ENCODE measurements at places on chromosomes 6 and 20.

DNA sequence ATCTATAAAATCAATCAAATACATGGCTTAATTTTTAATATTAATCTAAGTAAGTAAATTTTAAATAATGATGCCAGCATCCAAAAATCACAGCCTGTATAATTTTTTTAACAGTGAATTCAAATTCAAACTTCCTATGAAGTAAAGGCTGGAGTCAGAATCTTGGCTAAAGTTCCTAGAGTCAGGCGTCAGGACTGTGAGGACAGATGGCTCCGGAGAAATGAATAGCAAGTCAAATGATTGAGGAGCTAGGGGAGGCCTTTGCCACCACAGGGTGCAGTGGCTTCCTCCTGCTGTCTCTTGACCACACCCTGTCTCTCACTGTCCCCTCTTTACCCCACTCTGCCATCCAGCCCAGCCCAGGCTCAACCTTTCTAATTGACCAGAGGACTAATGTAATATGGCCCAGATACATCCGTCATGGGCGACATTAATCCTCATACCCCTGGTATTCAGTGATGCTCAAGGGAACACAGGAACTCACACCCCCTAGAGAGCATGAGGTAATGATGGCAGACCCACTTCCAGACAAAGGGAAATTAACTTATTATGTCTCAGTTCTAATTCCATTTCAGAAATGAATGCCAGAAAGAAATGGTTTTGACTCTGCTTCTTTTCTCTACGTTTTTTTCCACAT is 53.4 kb downstream of the OPRM1 start:
- no peak for DNase-seq

- DNase-seq = no peak
These were observed 49.5 kb downstream of the EPB41L2 start for GRCh38 chr6:131013495-131013894.

GRCh38 chr6:3654436-3654835 is 97.1 kb downstream of the PXDC1 start:
- DNase-seq = no peak

GRCh38 chr6:3288711-3289663 is 30.2 kb downstream of the PSMG4 start:
- DNase-seq = no peak

DNA sequence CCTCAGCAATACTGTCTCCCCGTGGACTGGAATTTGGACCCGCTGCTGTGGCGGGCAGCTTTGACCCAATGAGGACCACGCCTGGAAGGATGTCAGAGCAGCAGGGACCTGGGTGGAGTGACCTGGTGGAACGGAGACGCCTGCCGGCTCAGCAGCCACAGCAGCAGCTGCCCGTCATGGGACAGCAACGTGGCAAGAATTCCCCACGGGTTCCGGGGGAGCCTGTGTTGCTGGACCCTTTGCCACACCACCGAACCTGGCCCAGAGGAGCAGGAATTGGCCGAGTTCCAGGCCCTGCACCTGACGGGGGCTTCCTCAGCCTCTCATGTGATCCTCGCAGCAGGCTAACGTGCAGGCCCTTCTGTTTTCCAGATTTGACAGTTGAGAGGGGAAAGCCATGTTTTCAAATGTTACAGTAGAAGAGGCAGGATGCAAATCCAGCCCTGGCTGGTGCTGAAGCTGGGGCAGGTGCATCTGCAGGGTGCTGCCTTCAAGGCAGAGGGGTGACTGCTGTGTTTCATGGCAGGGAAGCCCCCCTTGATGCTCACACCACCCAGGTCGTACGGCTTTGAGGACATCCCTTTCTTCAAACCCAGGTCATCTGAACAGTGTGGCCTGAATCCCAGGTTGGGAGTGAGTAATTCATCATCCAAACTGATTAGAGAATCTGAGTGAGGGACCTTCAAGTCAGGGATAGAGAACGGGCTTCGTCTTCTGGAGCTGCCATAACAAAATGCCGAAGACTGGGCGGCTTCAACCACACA is 93.4 kb downstream of the THBS2 start:
- no peak for DNase-seq

DNA sequence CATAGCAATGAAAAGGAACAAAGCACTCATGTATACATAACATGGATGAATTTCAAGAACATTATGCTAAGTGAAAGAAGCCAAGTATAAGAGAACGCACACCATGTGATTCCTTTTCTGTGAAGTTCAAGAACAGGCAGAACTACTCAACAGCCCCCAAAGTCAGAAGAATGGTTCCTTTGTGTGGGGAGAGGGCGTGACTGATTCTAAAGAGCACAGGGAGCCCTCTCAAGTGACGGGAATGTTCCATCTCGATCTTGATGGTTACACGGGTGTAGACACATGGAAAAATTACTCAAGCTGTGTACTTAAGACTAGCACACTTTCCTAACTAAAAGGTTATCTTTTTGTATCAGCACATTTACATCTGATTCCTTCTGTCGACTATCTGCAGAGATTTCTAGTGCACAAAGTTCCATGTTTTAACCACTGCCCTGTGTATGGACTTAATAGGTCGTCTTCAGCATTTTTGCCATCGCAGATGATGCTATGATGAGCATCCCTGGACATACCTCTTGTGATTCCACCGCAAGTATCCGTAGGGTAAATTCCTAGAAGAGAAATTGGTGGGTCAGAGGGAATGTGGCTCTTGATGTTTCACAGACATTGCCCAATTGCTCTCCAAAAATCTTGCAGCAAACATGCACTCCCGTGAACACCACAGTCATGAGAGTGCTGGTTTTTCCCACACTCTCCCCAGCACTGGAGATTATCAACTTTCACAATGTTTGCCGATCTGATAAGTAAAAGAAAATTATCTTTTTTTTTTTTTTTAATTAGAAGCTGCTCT is 279.3 kb downstream of the BMP7 start:
- no peak for DNase-seq

- DNase-seq = no peak
These were observed 46.2 kb downstream of the SLC22A1 start for GRCh38 chr6:160167604-160168399.

DNA sequence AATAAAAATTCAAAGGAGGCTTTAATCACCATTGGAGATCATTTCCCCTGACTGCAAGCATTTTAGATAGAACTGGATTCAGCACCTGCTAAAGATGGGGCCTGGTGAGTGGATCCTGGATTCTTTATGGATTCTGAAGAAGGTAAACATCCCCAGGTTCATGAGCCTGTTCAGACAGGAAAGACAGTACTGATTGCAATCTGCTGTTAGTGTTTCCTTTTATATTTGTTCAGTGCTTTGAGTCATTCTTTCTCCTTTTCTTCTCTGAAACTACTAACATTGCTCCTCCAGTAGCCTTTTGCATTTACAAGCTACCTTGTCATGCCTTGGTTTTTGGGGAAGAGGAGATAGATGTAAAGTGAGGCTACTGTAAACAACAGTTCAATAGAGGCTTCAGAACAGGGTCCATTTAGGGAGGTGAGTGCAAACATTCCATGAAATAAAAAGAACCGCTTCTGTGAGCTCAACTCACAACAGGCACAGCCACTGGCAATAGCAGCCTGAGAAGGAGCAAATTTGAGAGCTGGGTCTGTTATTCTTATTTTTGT is 66.4 kb upstream of the PRL start:
- no peak for DNase-seq

- no peak for DNase-seq
These were observed 138.3 kb downstream of the COL9A1 start for GRCh38 chr6:70164556-70164955.

- no peak for DNase-seq
These were observed 530.8 kb downstream of the BCKDHB start for GRCh38 chr6:80637312-80637711.

GRCh38 chr20:17832236-17832915 is 132.6 kb downstream of the BANF2 start:
- no peak for DNase-seq

DNA sequence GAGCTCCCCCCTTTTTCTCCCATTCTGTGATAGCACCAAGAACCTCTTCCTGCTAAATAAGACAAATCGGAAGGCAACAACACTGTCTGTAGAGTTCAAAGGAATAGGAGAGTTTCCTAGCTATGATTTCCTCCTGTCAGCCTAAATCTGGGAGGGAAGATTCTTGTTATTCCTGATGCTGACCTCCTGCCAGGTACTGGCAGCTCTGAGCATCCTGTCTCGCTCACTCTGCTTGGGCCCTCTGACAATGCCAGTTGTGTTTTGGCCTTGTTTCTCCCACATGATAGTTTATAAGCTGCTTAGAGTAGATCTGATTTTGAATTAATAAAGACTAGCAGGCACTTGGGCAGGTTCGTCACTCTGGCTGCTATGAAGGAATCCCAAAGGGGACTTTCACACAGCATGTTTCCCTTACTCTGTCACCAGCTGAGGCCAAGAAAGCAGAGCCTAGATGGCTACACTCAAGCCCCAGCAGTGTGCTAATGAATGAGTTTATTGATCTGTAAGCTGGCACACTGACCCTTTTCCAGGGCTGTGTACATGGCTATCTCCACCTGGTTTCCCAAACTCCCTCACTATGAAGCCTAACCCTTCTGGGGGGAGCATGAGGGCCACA is 52.3 kb downstream of the UQCC1 start:
- DNase-seq = no peak

DNA sequence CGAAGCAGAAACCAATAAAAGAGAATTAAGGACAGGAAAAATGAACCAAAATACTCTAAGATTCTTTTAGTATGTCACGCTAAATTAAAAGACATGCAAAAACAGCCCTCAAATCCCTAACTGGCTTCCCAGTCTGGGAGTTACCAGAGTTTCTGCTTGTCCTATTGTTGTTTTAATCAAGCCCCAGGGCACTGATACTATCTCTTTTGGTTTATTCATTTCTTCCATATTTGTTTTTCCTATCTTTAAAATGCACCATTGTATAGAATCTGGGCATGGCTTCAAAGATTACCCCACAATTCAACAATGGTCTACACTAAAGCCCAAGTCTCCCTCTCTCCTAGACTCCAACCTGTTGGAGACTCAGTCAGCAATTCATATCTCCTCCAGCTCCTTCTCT is 169.1 kb downstream of the MYLK4 start:
- no peak for DNase-seq

GRCh38 chr6:117506180-117506835 is 23.8 kb downstream of the DCBLD1 start:
- DNase-seq = no peak

DNA sequence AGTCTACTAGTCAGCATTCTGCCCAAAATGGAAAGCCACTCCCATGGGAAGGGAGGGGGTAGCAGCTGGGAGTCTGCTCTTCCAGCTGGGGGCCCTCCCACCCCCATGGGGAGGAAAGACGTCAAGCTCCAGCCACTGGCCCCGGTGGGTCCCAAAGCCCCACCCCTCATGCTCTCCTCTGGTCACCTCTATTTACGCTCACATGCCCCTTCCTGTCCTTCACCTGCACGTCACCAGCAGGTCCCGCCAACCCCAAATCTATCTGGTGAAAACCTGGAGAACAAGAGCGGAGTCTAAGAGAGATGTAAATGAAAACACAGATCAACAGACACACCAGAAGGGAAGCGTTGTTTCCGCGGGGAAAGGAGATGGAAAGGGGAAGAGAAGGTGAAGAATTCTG is 30.0 kb upstream of the ZBP1 start:
- DNase-seq = no peak

GRCh38 chr6:47168180-47168579 is 126.0 kb upstream of the ADGRF1 start:
- peak; percentile 90 for DNase-seq

DNA sequence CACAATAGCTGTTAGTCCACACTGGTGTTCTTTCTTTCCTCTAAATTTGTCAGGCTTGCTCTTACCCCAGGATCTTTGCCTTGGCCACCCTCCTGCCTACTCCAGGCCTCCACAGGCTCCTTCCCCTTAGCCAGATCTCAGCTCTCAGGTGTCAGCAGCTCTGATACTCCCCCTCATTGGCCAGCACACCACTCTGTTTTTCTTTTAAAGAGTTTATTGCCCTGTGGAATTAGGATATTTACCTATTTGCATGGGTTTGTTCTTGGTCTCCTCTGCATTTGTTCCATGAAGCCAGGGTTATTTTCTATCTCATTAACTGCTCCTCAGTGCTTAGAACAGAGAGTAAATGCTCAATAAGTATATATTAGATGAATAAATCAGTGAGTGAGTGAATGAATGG is 36.8 kb downstream of the GCNT2 start:
- no peak for DNase-seq

- no peak for DNase-seq
These were observed 245.4 kb downstream of the ANKRD60 start for GRCh38 chr20:57983082-57983481.

GRCh38 chr6:38024908-38025307 is 205.4 kb downstream of the ZFAND3 start:
- DNase-seq = no peak

- no peak for DNase-seq
These were observed 14.8 kb downstream of the BANF2 start for GRCh38 chr20:17714597-17714996.

GRCh38 chr6:149357726-149358538 is 40.4 kb downstream of the TAB2 start:
- DNase-seq = no peak

- no peak for DNase-seq
These were observed 10.9 kb upstream of the PGC start for GRCh38 chr6:41757931-41758640.

DNA sequence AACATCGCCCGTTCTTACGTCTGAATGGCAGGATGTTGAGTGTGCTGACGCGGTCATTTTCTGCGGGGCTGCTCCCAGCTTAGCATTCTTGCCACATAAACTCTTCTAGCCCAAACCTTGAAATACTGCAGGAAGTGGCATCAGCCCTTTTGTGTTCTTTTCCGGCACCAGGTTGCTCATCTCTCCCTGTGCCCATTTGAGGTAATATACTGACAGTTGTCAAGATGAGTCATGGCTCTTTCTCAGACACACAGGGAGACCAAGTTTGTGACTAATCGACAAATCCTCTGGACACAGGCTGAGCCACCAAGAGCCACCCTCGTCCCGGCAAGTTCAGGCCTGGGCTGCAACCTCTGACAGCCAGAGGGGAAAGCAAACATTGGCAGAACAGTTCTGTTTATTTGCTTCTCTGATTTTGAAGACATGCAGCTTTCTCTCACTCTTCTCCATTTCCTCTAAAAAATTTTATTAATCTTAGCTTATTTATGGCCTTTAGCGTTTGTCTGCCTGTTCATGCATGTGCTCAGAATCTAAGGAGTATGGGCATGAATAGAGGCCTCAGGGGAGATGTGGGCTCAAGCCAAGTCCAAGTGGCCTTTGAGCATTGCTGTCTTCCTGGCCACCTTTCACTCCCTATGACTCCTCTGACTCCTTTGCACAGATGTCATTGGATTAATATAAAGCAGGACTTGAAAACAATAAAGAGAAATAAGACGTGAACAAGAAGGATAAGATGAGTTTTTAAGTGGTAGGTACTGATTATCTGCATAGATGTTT is 328.2 kb upstream of the JAG1 start:
- DNase-seq = no peak

- DNase-seq = no peak
These were observed 73.1 kb upstream of the IPCEF1 start for GRCh38 chr6:154429711-154430110.

All from suppressor macrophage treated with lipopolysaccharide for 1 hour (primary cell).